ENCODE measurements at places on chromosomes 4 and X.

- DNase-seq: no peak
Observed at GRCh38 chr4:117784266-117784665, 250.0 kb upstream of the NDST3 start.

GRCh38 chr4:69591364-69591763 lies 48.1 kb downstream of the UGT2A2 start:
- no peak for DNase-seq

DNA sequence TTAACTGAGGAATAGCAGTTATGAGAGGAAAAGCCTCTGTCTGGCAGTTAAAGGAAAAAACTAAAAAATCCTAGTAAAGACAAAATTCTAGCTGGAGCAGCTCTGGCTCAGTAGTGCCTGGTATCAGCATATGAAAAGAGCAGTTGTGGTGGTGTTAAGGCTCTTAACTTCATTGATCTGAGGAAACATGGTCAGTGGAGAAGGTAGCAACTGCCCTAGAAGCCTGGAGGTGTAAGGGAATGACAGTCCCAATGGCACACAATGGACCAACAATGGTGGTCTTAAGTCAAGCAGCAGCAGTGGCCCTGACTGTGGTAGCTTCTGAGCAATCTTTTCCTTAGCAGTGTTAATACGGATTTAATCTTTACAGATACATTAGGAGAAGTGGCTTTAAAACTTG lies 189.6 kb upstream of the POF1B start:
- no peak for DNase-seq

GRCh38 chr4:109559625-109559982 lies 442 bp upstream of the MCUB start:
- no peak for DNase-seq

- DNase-seq: no peak
Observed at GRCh38 chr4:111400741-111401140, 744.5 kb upstream of the FAM241A start.

DNA sequence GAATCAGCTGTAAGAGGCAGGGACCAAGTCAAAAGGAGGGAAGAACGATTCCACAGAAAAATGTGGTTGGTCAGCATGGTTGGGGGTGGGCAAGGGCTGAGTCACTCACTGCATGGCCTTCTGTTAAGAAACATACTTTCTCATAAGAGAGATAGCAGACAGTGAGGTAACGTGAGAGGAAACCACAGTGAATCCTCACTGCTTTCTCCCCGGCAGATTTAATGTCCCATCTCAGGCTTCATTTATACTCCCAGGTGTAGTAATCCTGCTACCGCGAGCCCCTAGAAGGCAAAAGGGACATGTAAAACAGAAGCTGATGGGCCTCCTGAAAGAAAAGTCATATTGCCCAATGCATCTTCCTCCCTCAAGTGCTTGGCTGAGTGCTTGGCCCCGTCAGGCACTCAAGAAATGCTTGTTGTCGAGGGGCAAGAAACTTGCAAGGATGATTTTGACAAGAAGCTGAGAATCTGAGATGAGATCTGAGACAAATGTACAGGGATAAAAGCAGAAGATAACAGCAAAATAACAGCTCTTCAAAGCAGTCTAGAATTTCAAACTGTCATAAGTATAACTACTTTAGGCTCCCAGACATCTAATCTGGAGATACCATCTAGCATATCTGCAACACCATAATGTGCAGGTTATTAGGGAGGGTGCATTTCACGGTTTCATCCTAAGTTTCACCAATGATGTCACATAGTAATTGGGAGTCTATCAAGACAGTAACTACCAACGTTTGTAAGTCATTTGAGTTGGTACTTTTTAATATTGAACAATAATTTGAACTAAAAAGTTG lies 40.2 kb downstream of the SH3KBP1 start:
- peak; percentile 76 for DNase-seq
